ENCODE measurements at places on chromosomes 2 and 18.
A peak's percentile ranks its signal among the peaks of the same experiment; 100 is the strongest.

- no peak for DNase-seq
These were observed 4.4 kb upstream of the SEMA4C start for GRCh38 chr2:96874198-96874831.

DNA sequence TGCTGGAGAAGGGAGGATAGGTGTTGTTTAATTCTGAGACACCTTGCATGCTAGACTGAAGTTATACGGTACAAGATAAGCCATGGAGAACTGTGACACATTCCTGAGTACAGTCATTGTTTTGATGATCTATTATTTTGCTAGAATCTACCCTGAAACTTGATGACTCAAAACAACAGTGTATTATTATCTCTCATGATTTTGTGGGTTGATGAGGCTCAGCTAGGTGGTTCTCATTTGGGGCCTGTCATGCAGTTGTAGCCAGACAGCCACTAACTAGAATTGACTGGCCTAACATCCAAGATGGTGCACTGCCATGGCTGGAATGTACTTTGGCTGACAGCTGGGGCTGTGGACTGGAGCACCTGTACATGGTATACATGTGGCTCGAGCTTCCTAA lies 5.4 kb upstream of the IL1R1 start:
- no peak for DNase-seq

DNA sequence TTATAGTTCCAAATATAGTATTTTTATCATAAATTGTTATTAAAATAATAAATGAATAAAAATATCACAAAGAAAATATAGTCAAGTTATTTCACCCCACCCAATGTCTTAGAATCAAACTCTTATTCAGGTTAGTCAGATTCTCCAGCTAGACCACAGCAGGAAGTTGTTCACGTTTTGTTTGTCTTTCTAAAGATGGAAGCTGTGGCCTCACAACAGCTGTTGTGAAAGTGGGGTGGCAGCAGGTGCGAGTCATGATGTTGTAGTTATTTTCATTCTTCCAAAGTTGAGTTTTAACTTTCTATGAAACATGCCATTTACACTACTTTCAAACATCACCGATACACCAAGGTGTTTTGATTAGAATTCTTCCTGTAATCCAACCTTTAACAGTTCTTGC lies 272.9 kb downstream of the SLC8A1 start:
- no peak for DNase-seq

DNA sequence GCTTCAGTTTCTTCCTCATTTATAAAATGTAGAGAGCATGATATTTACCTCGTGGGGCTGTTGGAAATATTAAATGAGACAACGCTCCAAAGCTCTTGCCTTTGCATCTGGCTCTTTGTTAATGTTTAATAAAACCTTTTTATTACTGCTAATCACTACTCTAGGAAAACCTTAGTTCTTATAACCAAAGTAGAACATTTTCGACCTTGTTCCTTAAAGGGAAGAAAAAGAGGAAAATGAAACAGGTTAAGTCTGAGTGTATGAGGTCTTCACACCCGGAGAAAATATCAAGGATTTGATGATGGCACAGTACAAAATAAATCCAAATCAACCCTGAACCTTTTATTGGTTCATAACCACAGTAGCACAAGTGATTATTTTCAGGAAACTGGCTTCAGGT lies 86.6 kb upstream of the BCL2L11 start:
- no peak for DNase-seq

DNA sequence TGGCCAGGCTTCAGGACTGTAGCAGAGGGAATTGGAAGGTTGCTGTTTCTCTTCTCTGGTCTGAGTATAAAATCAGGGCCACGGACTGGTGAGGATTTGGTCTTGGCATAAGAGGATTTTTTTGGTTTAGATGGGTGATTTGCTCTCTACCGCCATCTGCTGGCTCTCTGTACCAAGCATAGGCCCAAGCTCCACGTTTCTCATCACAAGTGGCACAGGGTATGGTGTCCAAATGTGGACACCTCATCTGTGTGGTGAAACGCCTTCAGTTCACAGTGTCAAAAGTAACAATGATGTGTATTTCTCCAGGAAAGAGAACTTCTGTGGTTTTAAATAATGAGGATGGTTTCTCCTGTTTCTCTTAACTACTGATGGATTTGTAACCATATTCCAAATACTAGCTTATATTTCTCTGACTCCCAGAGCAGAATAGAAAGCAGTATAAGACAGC lies 115.1 kb downstream of the EML6 start:
- peak; percentile 68 for DNase-seq

- DNase-seq, result no peak
These were observed 55.2 kb downstream of the TMEM17 start for GRCh38 chr2:62450716-62451191.

GRCh38 chr18:74456017-74456348 lies 1.1 kb downstream of the DIPK1C start:
- DNase-seq, result no peak

DNA sequence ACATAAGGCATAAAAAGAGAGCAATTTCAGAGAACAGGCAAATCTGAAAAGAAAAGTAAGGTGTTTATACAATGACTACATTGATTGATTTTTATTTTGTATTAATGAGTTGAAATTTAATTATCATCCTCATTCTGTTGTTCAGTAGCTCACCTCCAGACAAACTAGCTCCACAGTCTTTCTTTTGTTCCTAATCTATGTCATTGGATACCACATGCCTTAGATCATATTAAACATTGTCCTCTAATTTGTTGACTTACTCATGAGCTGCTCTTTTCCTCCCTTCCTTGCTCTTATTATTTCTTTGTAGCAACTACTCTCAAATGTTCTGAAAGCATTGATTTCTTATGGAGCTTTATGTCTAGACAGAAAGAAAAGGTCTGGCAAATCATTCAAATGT lies 185.5 kb upstream of the ZSWIM2 start:
- no peak for DNase-seq
